ENCODE measurements at places on chromosomes 1 and 21.

DNA sequence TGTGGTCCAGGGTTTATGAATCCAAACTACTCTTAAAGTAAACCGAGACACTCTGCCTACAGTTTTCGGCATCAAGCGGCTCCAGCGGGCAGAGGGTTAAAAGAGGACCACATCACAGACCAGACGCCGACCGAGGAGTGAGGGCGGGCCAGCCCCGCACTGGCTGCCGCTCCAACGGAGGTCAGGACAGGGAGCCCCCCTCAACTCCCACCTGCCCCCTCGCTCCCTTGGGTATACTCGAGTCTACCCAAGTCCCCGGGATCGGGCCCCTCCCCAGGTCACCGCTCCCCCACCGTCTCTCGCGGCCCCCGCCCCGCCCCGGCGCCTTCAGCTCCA, 312 bp downstream of the ARNT start:
- DNase-seq = peak; percentile 65

- DNase-seq = no peak
Observed at GRCh38 chr21:38196036-38196435, 60.8 kb upstream of the KCNJ15 start.

DNA sequence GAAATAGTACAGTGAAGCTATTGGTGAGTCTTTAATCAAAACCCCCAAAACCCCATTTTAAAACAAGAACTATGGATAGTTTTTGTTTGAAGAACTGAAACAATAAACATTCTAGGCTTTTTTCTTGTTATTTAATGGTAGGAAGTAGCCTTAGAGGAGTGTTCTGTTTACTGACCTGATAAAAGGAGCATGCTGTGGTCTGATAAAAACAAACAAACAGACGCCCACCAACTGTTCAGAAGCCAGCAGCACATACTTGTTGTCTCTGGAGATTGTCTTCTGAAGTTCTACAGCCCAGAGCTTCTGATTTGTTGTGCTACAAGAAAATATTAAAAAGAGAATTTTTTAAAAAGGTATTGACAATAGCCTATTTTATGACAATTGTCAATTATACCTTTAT, 54.1 kb upstream of the CFAP298 start:
- DNase-seq = no peak

GRCh38 chr1:25817840-25818501, 1.8 kb upstream of the MTFR1L start:
- no peak for DNase-seq

DNA sequence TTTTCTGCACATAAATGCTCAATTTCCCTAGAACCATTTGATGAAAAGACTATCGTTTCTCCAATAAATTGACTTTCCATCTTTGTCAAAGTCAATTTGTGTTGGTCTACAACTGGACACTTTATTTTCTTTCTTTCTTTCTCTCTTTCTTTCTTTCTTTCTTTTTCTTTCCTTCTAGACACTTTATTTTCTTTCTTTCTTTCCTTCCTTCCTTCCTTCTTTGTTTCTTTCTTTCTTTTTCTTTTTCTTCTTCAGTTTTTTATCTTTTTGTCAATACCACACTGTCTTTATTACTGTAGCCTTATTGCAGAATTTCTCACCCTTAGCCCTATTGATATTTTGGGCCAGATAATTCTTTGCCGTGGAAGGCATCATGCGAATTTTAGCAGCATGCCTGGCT, 73.5 kb downstream of the FASLG start:
- no peak for DNase-seq

DNA sequence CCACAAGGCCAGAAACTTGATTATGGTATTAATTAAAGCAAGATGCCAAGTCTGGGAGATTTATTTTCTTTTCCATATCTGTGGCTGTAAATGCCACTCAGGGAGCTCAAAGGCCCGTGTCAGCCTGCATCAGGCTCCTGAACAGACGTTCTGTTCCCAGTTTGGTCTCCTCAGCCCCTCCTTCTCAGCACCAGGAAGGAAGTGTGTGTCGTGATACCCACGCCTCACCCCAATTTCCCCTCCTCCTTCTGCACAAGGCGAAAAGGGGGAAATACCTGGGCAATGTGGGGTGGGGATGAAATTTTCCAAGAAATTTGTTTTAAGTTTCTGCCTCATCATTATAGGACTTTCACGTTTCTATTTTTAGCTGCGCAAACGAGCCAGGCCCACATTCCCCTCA, 112.0 kb downstream of the SYF2 start:
- no peak for DNase-seq

DNA sequence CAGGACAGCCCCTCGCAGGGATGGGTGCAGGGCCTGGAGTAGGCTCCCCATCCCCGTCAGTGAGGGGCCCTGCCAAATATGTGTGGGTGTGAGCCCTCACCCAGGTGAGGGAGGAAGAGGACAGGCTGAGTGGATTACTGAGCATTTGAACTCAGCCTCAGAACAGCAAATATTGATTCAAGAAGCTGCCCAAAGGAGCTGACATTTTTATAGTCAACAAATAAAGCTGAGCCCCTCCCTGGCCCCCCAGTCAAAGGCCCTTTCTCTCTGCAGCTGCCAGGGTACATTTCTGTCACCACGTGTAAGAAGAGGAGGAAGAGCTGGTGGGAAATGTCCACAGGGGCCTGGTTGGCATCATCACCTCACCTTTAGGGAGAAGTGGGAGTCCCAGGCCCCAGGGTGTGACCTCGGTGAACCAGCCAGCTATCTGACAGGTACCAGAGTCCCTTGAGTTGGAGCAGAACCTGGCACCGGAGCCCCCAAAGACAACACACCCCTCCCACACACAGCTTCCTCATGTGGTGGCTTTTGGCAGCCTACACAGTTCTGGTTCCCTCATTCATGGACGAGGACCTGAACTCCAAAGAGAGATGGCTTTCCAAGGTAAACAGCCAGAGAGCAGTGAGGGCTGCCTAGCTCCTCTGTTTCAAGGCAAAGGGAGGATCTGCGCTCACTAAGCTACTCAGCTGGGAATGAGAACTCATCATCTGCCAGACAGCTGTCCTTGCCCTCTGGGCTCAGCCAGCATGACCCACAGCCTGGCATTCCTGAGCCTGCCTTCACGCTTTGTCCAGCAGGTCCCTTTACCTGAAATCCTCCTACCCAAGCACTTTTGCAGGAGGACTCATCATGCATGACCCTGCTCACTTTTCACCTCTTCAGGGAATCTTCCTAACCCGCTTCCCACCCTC, 43.0 kb upstream of the TENT5C start:
- DNase-seq = no peak

DNA sequence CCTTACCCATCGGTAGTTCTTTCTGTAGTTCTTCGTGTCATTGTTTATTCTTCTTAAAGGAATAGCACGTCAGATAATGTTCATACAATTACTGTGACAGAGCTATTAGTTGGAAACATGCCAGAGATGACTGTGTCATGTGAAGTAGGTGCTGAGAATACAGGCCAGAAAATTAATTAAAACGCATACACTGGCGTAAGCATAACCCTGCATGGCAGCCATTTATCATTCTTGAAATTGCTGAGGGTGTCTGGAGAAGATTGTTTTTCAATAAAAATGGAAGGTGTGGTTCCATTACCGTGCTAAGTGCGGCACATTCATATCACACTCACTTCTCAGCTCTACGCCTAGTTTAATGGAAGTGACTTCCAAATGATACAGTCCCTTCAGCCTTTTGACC, 7.8 kb downstream of the ETS2 start:
- no peak for DNase-seq

- no peak for DNase-seq
Observed at GRCh38 chr1:10519016-10519417, 44.3 kb downstream of the PEX14 start.
